ENCODE measurements at places on chromosomes 1 and 21.

- no peak for DNase-seq
These were observed 24.6 kb downstream of the UBE4B start for GRCh38 chr1:10057343-10057742.

DNA sequence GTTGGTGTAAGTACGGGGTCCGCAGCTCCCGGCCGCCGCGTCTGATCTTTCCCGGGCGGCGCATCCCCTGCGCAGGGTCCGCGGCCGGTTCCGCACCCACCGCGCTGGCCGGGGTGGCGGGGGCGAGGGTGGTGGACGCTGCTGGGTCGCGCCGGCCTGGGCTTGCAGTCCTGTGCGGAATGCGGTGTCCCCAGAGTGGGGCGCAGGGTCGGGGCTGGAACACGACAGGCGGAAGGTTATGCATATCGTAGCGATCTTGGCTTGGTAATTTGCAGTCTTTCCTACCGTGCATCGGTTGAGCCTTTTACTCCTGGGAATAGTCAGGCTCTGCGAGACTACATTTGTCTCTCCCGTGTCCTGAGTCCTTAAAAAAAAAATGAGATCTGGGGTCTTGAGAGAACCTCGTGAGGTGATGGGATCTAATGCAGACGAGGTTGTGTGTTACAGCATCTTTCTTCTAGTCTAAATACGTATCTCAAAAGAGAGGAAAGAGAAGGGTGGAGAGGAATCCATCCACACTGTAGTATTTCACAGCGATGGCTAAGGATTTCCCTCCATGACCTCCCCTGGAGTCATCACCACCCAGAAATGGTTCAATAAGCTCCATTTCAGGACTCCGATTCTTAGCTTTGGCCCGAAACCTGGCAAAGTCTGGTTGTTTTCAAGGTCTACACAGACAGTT is 572 bp downstream of the ATP1B1 start:
- peak; percentile 18 for DNase-seq

DNA sequence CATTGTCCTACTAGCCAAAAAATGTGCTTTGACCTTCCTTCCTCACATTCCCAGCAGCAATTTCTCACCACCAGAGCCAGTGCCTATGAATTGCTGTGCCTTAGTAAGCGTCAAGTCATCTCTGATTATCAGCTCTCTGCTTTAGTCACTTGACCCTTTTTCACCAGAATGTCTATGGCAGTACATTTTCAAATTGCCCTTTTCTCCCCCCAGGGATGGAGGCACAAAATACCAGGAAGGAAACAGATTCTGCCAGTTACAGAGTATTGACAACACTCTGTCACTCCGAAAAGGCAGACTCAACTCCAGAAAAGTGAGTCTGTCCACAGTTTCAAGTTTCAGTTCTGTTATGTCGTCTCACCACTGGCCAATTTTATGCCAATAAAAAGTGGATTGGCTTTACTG is 167.4 kb downstream of the TNFSF18 start:
- DNase-seq: no peak

DNA sequence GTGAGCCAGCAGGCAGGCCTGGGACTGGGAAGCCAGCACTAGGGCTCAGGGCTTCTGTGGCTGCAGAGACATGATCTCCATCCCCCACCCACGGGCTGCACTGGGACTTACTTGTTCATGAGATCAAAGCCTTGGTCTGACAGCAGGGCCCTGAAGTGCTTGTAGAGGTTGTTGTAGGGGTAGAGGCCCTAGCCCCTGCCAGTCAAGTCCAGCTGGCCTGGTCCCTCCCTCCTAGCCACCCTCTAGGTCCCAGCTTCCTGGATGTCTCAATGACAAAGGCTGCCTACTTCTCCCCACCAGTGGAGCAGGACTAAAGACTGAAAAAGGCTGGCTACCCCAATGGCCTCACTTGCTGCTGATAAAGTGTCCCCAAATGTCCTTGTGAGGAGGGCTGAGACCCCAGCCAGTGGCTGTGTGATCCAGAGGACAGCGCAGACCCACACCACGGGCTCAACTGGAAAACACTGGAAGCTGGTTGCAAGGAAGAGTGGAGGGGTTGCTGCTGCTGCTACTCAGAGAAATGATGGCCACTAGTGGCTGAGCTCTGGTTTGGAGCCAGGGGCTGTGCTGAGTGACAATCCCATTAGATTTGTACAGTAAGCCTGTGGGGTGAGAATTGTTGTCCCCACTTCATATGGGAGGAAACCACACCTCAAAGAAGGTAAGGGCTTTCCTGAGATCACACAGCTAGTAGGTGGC is 1.4 kb downstream of the HTR1D start:
- no peak for DNase-seq

DNA sequence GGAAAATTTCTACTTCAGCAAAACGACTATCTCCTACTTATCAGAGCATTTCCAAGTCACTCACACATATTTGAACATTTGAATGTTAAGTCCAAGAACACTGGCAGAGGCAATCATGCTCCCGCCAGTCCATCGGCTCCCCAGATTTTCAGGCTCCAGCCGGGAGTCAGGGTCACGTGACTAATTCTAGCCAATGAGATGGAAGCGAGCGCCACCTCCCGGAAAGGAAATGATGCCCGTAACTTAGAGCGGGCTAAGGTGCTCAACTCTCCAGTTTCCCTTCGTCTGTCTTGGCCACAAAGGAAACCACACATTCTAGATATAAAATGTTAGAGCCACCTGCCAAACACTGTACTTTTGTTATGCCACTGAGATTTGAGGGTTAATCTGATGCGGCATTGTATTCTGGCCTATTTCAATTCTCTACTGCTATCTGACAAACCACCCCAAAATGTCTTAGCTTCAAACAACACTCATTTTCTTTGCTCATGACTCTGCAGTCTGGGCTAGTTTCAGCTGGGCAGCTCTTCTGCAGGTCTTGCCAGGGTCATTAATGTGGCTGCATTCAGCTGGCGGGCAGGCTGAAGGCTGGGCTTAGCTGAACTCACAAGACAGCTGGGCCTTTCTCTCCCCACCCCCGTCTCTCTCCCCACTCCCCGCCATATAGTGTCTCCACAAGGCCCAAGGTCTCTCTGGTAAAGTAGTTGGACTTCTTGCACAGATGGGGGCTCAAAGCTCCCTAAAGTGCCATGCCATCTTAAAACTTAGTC is 16.5 kb upstream of the LHX4 start:
- DNase-seq: no peak

- no peak for DNase-seq
These were observed 3.6 kb upstream of the PPP2R5A start for GRCh38 chr1:212281590-212281989.

GRCh38 chr1:218587900-218588299 is 242.8 kb downstream of the TGFB2 start:
- no peak for DNase-seq

- no peak for DNase-seq
These were observed 25.8 kb upstream of the EVA1B start for GRCh38 chr1:36349241-36349671.

DNA sequence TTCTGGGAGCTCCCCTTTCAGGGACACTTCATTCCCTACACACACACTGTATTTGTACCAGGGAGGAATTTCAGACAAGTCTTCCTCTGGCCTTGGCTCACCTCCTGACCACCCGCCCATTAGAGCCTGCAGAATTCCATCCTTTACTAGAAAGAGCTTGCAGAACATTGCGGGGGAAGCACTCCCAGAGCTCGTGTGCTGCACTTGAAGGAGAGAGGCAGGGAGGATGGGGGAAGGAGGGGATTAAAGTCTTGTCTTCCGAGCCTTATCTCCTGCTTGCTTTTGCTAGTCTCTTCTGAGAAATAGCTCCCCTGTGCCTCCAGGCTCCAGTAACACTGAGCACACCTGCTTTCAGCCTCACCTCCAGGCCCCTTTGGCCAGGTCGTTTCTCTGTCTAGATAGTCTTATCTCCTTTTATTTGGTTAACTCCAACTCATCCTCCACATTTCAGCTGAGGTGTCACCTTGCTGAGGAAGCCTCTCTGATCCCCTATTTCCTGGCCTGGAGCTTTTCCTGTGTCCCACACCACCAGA is 62.0 kb downstream of the PCNX2 start:
- no peak for DNase-seq

- no peak for DNase-seq
These were observed 225.3 kb downstream of the KCTD3 start for GRCh38 chr1:215792446-215792845.

DNA sequence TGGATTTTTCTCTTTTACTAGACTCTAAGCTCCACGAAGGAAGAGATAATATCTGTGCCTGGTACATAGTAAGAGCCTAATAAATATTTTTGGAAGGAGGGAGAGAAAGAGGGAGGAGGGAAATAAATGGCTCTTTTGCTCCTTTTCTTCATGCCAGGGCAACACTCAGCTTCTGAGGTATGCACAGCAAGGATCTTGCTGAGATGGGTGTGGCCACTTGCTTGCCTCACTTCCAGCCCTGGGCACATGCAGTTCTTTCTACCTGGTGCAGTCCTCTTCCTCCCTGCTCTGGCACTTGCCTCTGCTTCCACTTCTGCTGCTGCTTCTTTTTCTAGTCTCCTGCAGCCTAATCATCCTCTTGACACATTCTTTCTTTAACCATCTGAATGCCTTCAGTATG is 148.1 kb downstream of the FGGY start:
- no peak for DNase-seq

DNA sequence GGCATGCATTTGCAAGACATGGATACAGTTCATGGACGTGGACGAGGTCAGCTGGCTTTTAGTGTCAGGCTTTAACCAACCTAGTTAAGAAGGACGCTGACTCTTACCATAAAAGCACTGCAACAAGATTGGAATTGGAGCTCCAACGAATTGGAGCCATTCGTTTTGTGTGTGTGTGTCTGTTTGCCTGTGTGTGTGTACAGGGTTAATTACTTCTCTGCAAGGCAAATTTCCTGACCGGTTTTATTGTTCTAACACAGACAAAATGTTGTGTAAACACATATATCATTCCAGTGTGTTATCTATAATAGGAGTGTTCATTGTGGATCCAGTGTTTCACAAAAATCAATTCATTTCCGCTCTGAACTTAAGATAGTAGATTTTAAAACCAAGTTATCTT is 7.9 kb downstream of the ITSN1 start:
- no peak for DNase-seq

DNA sequence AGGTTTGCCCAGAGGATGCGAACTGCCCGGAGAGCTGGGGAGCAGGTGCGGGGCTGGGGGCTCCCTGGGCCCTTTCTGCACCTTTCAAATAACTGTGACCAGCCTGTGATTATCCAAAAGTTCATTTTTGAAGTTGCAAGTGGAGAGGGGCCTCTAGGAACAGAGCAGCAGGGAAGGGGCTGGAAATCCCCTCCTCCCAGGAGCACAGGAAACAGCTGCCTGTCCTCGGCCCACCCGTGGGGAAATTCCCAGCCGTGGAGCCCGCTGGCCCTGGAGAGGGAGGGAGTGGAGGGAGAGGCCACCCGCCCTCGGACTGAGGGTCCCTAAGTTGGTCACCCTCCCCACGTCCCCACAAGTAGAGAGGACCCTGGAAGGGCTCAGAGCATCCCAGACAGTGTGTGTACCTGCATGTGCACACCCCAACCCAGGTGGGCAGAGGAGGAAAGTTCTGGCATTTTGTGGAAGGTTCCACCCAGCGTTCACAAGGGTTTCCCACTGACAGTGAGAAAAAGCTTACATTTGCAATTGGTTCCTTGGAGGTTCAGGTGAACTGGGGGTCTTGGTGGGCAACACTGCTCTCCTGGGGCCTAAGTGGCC is 1.2 kb upstream of the TNFRSF4 start:
- DNase-seq: no peak

GRCh38 chr1:227950735-227951346 is 3.1 kb upstream of the WNT9A start:
- DNase-seq: no peak

GRCh38 chr21:37005548-37006485 is 685 bp upstream of the RIPPLY3 start:
- no peak for DNase-seq

GRCh38 chr21:42627527-42628289 is 25.7 kb upstream of the PDE9A start:
- no peak for DNase-seq

DNA sequence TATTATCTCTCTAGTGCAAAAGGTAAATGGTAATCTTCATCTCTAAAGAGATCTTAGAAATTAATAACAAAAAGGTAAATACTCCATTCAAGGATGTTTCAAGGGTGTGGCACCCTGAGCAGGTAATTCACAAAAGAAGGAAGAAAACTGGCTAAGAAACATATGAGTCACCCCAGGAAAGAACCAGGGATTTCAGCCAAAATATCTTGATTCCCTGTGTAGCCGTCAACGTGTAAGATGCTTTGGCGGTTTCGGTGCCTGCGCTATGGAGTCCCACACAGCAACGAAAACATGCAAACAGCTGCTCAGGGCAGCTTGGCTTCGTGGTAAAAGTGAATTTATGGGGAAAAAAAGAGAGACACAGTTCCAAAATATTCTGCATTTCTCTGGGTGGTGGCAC is 3.7 kb downstream of the ITGB2 start:
- no peak for DNase-seq

DNA sequence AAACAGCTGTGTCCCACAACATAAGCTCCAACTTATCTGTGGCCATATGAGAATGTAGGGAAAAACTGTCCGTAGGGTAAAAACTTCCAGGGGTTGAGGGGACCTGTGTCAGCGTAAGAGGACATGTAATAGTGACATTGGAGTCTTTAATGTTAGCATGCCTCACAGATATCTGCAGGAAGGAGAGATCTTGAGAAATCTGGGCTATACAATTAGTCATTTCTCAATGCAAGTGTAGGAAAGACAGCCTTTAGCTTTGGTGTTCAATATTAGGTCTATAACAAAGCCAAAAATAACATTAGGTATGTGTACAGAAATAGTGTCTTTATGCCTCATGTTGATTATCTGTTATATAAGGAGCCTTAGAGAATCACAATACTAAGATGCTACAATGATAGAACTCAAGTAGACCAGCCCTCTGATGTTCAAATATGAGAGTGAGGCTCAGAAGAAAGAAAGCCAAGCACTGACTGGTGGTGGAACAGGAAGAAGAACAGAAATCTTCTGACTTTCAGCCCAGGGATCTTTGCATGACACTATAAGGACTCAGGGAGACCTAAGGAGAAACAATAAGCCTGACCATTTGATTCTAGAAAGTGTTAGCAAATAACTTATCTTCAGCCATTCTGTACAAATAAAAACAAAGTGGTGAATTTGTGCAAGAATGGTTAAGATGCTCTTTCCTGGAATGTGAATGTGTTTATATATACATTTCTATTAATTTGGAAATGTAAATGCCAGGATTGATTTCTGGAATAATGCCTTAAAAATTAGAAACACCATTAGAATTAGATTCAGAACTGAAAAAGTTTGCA is 152.6 kb downstream of the ZC3H11B start:
- no peak for DNase-seq

GRCh38 chr21:42675403-42675802 is 22.0 kb downstream of the PDE9A start:
- DNase-seq: no peak

DNA sequence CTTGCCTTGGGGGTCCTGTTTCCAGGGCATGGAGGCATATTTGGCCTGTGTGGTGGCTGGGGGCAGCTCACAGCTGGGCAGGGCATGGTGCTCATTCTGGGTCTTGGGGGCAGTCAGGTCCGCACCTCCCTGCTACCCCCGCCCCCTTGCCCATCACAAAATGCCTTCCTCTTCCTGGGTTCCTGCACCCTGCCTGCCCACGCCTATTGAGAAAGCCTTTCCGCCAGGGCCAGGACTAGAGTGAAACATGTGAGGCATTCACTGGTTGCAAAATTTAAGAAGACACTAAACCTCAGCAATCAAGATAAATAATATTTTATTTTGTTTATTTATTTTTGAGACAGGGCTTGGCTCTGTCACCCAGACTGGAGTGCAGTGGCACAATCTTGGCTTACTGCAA is 19.7 kb downstream of the PTAFR start:
- no peak for DNase-seq

- DNase-seq: no peak
These were observed 5.9 kb downstream of the CDC14A start for GRCh38 chr1:100358210-100358609.

- DNase-seq: no peak
These were observed 70.0 kb upstream of the NFIA start for GRCh38 chr1:61012341-61012761.
